Posterior vena cava (tissue), 2 donors: ENCODE measurements at places on chromosomes 7 and 10. TPM values are rescaled to one million over a fixed set of nuclear protein-coding genes. Genes with fewer than 3 reads are reported as not detected.
A peak's percentile ranks its signal among the peaks of the same experiment; 100 is the strongest.

UNCX gene
- total RNA-seq, result not detected

BTBD16 gene
- total RNA-seq, result 0.14 TPM

TMEM176B gene
- 110 TPM for total RNA-seq

AS3MT gene
- total RNA-seq, result 0.65 TPM

DNA sequence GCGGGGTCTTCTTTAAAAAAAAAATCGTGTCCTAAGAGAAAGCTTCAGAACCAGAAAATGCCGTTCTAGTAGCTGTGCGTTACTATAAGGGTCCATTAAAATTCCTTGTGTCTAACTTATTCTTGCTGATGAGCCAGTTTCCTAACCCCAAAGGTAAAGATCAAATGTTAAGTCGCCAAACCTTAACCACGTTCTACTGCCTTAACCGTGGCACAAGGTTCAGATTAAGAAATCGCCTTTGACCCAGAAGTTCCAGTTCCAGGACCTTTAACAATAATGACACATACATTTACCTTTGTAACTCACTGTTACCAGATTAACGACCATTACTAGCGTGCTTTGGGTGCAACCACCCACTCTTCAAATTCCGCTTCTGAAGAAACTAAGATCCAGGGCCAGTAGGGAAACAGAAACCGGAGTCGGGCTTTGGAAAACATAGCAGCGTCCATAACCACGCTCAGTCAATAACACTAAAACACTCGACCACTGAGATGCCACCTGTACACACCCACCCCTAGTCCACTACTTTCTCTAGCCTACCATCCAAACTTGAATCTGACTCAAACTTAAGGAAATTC is 620 bp downstream of the BET1 start:
- DNase-seq, result no peak

GRCh38 chr10:45044290-45044689 is 43.6 kb downstream of the ZNF22 start:
- no peak for DNase-seq

DNA sequence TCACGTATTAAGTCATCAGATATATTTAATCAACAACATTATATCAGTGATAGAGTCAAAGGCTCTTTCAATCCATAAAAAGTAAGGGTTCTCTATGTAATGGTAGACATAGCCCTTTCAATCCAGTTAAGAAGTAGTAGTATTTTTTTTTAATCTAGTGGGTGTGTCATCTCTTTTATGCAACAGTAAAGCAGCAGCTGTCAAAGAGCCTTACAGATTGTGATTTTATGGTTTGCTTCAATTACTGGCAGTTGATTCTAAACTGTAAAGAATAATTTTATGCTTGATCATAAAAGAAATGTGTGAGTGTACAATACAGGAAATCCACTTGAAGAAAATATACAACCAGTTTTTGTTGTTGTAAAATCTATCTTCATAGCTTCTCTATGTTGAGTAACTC is 902.6 kb upstream of the MBL2 start:
- no peak for DNase-seq

DNA sequence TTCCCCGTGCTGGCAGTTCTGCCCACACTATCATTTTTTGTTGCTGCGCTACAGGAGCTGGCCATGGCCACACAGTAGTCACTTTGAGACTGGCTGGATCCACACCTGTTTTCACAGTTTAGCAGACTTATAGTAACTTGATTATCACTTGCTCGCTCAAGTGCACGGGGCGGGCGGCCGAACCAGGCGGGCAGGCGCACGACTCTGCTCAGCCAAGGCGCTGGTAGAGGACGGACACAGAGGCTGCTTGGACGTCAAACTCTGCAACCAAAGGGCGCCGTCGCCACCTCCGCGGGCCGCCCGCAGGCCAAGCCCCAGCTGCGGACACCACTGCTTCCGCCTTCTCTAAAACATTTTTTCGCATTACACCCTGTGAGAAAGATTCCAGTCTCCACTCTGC is 38.4 kb upstream of the PHYHIPL start:
- peak; percentile 72 for DNase-seq

- DNase-seq, result peak; percentile 81
These were observed 16.4 kb upstream of the C10orf105 start for GRCh38 chr10:71735709-71736569.

- no peak for DNase-seq
These were observed 125.5 kb downstream of the CLEC2L start for GRCh38 chr7:139648941-139649425.

- no peak for DNase-seq
These were observed 14.2 kb downstream of the ADRB1 start for GRCh38 chr10:114057855-114058254.

- peak; percentile 79 for DNase-seq
These were observed 208.7 kb upstream of the FAM3C start for GRCh38 chr7:121604627-121605316.

GRCh38 chr10:122407375-122408125 is 33.0 kb downstream of the PLEKHA1 start:
- DNase-seq, result no peak

DNA sequence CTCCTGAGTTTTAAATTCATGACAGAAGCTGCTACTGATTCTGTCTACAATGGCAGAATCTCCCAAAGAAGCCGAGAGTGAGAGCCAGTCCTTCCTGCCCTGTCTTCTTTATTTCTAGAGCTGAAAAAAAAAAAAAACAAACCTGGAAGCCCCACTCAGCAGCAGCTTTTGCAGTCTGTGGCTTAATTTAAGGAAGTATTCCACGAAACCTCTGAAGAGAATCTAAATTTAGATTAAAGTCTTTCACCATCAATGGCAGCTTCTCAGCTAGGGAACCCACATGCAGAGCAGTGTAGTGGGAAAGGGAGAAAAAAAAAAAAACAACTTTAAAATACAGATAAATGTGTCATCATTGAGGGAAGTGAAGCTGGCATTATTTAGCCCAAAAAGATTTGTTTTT is 23.4 kb downstream of the SMURF1 start:
- no peak for DNase-seq

GRCh38 chr7:118285358-118285757 is 60.9 kb downstream of the ANKRD7 start:
- DNase-seq, result no peak

DNA sequence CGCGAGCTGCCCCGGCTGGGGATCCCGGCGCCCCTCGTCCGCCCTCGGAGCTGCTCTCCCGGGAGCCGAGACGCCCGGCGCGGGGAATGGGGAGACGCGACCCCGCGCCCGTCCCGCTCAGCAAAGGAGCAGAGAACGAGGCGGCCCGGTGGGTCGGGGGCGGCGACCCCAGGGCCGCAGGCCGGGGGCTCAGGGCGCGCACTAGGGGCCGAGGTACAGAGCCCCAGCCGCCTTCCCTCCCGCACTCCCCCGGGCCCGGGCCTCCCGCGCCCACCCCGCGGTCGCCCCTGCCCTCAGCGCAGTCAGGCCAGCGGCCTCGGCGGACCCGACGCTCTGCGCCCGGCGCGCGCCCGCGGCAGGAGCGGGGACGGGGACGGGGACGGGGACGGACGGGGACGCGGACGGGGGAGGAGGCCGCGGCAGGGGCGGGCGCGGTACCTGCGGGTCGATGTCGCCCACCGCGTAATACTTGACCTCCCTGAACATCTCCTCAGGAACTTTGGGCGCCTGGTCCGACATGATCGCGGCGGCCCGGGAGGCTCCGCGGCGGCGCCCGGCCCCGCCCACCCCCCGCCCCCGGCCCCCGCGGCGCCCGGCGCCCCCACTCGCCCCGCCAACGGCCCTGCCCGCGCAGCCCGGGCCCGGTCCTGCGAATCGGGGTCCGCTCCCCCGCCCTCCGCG is 373 bp downstream of the PAXIP1 start:
- no peak for DNase-seq

DNA sequence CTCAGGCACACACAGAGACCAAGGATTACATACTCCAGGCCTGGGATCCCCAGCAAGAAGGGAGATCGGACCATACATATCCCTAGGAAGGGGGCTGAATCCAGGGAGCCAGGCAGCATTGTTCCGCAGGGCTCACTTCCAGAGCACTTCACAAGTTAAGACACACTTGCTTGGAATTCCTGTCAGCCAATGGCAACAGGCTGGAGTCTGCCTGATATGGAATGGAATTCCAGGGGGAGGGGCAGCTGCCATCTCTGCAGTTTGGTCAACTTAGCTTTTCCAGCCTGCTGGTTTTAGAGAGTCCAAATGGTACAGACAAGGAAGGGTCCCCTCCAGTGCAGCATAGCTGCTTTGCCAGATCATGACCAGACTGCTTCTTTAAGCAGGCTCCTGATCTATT is 290.0 kb upstream of the GLI3 start:
- no peak for DNase-seq

DNA sequence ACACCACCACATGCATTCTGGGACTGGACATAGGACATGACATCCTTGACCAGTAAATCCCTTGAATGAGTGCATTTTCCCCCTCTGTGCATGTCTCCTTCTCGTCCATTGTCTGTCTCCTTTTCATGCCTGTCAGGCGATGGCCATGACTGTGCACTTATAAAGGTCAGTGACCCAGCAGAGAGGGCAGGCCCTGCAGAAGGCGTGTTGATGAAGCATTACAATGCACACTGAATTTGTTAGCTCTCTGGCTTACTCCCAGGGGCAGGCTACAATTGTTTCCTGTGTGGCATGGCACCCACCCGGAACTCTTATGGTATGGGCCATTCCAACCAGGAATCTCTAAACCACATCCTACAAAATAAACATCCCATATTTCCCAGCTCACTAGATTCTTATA is 71.1 kb downstream of the SAMD9 start:
- DNase-seq, result no peak

DNA sequence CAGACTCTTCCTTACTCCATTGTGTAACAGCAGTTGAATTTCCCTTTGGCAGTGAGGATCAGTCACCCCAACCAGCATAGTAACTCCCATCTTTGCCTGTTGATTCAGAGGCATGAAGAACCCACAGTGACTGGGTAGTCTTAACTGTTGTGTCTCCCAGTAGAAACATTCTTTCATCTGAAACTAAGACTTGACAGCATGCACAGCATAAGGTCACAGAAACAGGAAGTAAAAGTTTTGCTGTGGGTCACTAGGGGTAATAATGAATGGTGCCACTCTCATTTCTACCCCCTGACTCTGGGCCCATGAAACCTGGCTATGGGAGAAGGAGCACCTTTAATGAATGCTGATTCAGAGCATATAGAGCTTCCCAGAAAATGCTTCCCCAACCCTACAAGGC is 8.3 kb upstream of the FRMPD2 start:
- no peak for DNase-seq

DNA sequence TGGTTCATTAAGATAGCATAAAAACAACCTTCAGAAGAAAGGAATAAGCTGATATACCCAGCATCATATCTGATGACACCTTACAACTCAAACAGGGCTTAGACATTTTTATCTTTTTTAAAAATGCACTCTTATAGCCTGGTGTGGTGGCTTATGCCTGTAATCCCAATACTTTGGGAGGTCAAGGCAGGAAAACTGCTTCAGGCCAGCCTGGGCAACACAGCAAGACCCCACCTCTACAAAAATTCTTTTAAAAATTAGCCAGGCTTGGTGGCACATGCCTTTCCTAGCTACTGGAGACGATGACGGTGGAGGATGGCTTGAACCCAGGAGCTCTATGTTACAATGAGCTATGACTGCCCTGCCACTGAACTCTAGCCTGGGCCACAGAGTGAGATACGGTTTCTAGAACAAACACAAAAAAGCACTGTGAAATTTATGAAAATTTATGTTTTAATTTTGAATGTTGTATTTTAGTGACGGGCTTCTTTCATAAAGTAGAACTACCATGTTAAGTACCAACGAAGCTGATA is 12.3 kb upstream of the KMT2E start:
- DNase-seq, result no peak

DNA sequence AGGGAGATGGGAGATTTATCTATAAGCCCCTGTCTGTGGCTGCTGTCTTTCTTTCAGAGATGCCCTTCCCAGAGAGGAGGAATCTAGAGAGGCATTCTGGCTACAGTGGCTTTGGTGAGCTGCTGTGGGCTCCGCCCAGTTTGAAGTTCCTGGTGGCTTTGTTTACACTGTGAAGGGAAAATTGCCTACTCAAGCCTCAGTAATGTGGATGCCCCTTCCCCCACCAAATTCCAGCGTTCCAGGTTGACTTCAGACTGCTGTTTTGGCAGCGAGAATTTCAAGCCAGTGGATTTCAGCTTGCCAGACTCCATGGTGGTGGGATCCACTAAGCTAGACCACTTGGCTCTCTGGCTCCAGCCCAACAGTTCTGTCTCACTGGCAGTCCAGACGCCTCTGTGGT is 951.6 kb downstream of the CCSER2 start:
- DNase-seq, result no peak

GRCh38 chr10:4033341-4033896 is 248.4 kb upstream of the KLF6 start:
- DNase-seq, result no peak

DNA sequence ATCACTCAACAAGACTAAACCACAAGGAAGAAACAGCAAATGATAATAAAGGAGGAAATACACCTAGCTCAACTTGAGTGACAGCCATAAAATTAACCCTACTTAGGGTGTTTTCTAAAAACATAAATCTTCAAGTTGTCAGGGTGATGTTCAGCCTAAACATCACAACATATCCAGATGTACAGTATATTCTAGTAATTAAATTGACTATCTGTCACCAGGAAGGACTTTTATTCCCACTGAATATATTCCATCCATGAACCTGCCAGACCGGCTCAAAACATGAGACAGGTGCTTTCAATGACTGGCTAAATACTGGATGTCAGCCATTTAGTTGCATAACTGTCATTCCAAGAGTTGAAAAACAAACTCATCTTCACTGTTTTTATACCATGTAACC is 298.1 kb upstream of the NEBL start:
- no peak for DNase-seq

DNA sequence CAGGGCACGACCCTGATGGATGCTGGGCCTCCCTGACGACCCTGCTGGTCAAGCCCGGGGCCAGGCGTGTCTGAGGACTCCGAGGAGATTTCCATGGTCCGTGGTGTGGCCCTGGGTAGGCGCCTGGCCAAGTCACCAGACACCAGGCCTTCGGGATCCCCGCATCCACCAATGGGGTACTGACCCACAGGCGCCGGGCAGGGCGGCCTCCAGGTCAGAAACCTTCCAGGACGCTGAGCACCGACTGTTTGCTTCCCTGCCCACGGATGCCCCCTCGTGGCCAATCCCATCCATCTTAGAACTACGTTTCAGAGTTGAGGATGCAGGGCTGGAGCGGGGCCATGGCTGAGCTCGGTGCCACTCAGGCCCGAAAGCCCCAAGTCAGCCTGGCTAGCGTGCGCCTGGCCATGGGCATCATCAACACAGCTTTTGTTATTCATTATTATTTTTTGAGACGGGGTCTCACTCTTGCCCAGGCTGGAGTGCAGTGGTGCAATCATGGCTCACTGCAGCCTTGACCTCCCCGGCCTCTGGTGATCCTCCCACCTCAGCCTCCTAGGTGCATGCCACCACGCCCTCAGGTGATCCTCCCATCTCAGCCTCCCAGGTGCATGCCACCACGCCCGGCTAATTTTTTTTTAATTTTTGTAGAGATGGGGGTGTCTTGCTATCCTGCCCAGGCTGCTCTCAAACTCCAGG is 7.1 kb upstream of the AMZ1 start:
- peak; percentile 94 for DNase-seq

DNA sequence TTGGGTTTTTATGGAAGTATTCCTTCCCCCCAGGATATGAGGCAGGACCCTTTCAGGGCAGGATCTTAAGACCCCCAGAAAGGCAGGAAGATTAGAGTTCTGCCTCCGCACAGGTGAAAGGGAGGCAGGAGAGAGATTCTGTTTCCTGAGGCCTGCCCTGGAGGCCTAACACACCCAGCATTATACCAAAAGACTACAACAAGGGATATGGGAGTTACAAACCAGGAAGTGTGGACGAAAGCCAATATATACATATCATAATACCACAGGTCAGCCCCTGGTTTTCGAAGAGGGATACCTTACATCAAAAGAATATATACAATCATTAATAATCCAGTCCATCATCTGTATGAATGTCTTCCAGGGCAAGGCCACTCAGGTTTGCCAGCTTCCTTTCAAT is 14.2 kb downstream of the MINPP1 start:
- DNase-seq, result no peak

- no peak for DNase-seq
These were observed 291.9 kb downstream of the PARD3 start for GRCh38 chr10:34523017-34523767.
